ENCODE measurements at places on chromosomes 1 and 21.
A peak's percentile ranks its signal among the peaks of the same experiment; 100 is the strongest.

- DNase-seq = no peak
Measured at GRCh38 chr1:211789641-211790464, 40.7 kb downstream of the LPGAT1 start.

DNA sequence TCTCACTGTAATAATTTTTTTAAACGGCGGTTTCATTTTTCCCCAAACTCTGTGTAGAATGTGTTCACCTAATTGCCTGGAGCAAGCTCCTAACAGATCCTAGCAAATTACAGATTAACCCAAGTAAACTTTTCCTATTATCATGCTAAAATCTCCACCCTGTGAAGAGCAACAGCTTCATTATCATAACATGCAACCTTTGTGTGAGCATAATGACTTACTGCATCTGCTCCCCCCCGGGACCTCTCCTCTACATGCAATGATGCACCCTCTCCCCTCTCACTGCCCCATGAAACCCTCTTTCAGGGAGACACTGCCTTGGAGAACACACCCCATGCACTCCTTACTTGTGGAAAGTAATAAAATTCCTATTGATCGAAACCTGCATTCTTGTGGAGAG, 717.0 kb upstream of the TMPRSS15 start:
- no peak for DNase-seq

DNA sequence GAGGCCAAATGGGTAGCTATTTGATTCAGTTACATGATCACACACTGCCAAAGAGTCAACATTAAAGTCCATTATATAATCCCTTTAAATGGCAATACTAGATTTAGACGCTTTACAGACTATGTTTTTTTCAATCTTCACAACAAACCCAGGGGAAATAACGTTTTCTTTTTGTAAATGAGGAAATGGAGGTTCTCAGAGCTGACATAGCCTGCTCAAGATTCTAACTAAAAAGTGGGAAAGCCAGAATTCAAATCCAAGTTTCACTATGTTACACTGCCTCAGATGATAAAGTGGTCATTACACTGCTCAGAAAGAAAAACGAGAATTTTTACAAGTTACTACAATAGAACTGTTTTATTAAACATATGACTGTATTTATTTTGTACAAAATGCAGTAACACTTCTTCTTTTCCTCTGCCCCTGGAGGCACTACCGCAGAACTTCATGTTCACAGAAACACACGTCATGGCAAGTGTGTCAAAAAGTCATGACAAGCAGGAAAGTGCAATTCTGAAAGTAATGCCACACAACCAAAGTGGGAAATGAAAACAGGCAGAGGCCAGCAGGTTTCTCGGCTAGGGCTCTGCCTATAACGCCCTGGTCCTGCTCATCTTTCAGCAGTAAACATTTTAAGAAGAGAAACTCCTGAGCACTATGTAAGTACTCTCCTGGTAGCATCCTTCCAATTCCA, 19.0 kb downstream of the THEMIS2 start:
- DNase-seq = peak; percentile 27

- DNase-seq = no peak
Measured at GRCh38 chr1:50967416-50968157, 2.5 kb upstream of the CDKN2C start.

- DNase-seq = no peak
Measured at GRCh38 chr1:86436041-86436440, 12.1 kb downstream of the CLCA2 start.

- no peak for DNase-seq
Measured at GRCh38 chr21:41648591-41649031, 118.2 kb downstream of the RIPK4 start.

GRCh38 chr1:13536571-13536970, 22.8 kb upstream of the LRRC38 start:
- DNase-seq = no peak

GRCh38 chr21:33299181-33299752, 25.5 kb upstream of the IFNAR1 start:
- DNase-seq = peak; percentile 7

GRCh38 chr21:35346697-35347096, 297.6 kb upstream of the RUNX1 start:
- no peak for DNase-seq

DNA sequence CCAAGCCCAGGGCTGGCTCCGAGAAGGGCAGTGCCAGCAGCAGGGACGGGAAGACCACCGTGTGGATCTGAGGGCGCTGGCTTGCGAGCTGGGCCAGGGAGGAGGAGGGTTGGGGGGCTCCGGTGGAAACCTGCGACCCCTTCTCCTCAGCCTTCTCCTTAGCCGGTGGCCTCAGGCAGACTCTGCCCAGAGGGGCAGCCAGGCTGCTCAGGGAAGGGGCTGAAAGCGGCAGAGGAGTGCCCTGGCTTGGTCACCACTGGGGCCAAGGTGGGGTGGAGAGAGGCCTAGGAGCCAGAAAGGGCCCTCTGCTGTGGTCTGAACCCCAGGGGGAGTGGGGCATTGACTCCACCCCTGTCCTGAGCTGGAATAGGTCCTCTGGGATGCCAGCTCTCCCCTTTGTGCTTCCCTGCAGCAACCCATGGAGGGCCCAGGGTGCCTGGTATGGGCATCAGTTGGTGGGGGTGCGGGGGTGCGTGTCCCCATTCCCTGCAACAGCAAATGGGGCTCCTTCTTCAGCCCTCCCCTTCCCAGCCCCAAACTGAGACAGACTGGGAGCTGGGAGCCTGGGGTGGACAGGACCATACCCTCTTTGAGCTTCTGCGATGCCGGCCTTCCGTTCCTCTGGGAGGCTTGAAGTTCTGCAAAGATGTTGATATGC, 6.5 kb upstream of the IBA57 start:
- no peak for DNase-seq

DNA sequence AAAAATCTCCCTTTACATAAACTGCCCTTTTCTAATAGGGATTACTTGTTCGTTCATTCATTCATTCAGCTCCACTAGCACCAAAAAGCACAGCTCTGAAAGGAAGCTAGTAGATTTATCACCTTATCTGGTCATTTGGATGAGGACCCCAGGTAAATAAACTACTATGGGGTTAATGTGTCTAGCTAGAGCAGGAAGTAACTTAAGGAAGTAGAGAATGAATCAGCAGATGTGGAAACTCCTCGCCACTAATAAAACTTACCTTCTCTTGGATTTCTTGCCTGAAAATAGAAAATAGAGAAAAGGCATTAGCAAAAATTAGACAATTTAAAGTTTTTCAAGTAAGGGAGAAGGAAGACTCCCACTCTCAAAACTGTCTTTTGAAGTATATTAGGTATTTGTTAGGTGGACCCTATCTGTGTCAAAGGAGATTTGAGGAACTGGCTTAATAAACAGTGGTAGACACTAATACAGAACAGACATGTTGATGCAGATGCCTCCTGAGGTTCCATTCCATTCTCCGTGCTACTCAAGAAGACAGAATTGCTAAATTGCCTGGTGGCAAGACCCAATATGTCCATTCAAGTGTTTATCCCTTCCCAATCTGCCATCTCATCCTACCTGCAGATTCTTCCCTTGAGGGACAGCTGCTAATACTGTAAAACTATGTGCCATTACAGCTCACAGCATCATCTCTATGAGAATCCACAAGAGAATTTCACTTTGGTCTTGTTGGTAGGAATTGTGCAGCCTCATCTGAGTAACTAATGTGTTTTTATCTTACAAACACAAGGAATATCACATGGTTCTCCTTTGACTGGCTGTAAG, 14.9 kb downstream of the SELL start:
- no peak for DNase-seq

- no peak for DNase-seq
Measured at GRCh38 chr1:76426606-76427005, 352.1 kb downstream of the ST6GALNAC3 start.

DNA sequence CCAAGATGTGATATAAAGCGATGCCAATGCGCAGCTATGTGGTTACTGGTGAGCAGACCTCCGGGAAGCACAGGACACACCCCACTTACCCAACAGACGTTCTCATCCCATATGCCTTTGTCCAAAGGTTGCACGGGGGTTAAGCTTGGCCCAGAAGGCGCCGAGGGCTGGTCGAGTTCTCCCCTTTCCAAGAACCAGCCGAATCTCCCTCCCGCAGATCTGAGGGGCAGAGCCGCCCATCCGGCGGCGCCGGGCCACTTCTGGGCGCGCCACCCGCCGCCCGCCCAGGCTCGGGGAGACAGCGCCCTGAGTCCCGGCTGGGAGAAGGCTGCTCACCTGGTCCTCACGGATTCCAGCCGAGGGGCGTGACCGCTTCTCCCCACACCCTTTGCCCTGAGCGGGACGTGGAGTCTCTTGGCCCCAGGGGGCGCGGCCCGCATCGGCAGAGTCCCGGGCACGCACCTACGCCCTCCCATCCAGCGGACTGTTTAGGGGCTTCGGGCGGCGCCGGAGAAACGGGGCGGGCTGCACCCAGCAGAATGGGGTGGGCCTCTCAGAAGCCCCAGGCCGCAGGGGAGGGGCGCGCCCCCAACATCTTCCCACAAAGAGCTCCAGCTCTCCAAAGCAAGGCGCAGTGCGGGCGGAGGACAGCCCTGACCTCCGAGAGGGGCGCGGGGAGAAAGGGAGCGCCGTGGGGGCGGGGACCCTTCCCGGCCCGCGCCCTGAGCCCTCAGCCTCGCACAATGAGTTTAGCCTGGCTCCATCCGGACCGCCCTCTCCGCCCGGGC, 615 bp downstream of the GPR161 start:
- no peak for DNase-seq
